ENCODE measurements at places on chromosomes 13 and 19.

DNA sequence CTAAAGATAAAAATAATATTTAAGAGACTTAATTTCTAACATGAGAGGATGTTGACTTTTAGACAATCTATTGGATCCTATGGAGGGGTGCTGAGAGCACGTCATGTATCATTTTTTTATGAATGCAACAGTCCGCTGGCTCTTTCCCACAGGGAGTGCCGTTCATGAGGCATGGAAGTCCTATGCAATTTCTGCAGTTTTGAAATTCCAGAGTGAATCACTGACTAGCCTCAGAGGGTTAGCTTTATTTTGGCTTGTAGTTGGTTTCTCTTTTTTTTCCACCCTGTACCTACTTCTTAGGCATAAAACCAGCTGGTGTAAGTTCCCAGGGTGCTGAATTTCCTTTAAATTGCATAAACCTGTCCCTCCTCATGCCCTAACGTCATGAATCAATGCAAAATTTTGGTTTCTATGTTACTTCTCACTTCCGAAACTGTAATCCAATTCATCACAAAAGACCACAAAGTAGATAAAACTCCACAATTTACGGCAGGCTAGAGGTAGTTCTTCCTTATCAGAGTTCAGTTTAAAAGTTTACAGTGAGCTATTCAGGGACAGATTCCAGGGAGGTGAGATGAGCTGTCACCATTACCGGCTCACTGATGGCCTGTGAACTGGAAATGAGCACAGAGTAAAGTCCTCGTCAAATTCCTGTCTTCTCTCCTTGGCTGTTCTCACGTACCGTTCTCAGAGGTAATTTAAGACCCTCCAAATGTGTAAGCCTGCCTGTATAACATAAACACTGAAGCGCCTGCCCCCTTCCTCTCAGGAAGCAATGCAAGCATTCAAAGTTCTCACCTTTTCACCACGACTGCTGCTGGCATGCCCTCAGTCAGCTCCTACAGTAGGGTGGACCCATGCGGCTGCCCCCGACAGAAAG is 216.6 kb upstream of the SLC10A2 start:
- peak; percentile 55 for DNase-seq

DNA sequence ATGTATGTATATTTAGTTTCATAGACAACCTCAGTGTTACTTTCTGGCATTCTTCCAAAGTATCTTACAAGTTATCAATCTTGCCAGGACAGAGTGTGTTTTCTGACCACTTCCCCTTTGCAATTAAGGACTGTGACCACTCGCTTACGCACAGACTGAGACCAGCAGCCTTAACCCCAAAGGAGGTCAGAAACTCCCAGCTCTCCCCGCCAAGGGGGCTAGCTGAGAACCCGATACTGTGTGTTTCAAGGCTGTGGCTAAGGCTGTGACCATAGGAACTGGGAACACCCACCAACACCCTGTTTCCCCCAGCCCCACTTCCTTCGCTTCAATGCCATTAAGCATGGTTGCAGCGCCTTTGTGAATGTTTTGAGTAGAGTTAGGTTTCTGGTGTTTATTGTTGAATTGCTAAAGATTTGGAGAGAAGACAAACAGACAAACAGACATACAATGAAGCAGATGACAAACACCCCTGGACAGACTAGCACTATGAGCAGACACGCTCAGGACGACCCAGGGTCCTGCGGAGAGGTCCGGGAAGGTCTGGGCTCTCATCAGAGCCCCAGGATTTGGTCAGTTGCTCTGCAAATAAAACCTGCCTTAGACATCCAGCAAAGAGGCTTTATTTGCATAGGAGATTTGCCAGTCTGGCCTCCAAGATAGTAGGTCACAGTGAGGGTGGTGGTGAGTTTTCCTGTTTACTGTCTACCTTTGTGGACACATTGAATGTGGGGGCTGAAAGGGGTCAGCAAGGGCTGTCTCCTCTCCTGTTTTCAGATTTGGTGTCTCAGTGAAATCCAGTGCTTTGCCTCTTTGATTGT is 25.0 kb upstream of the TNFSF11 start:
- peak; percentile 23 for DNase-seq

GRCh38 chr13:99285432-99286182 is 21.6 kb downstream of the GPR183 start:
- DNase-seq, result no peak

DNA sequence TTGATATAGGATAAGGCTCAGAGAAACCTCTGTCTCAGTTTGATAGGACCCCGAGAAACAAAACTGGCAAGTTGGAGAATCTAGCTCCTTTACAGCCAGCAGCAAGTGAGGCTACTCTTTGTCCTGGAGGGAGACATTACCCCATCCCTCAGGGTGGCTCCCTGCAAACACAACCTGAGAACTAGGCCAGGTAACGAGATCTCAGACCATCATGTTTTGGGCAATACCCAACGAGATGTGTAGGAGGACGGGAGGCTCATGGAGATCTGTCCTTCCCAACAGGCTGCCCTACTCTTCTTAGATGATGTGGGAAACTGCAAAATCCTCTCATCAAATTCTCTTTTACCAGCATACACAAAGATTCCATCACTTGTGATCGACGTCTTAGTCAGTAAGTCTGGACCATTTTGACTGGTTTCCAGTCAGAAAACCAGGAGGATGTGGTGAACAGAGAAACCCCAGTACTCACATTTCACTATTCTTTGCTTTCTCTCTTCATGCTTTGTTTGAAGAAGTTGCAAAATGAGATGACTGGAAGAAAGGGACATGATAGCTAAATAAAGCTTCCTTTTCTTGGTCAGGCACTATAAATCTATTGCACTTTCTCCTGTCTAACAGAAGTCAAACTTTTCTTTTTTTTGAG is 6.0 kb upstream of the CTU1 start:
- no peak for DNase-seq

DNA sequence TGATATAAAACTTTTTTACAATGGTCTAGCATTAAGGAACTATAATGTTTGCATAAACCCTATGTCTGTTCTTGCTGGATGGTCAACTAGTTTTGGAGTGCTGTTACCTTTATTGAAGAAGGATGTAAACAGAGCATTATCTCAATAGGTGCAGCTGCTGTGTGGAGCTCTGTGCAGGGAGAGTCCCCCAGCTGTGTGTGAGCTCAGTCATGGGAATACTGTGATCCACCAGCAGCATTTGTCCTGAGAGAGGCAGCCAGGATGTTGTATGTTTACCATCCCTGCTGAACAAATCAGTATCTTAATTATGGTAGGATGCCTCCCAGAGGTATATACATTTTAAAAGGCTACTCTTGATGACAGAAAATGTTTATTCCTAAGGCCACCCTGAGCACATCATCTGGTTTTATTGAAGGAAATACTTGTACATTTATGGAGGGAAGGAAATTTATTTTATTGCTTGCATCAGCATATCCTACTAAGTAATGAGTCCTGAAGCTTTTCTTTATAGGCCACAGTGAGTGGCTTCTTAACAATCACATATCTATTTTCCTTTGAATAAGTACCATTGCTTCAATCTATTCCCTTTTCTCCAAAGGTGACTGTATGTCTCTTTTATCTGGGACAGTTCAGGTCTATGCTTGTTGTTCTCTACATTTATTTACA is 11.7 kb downstream of the RAP2A start:
- no peak for DNase-seq

- DNase-seq, result no peak
These were observed 58.1 kb upstream of the MYCBP2 start for GRCh38 chr13:77384999-77385398.

- DNase-seq, result no peak
These were observed 2.2 kb upstream of the AMH start for GRCh38 chr19:2246801-2247361.

DNA sequence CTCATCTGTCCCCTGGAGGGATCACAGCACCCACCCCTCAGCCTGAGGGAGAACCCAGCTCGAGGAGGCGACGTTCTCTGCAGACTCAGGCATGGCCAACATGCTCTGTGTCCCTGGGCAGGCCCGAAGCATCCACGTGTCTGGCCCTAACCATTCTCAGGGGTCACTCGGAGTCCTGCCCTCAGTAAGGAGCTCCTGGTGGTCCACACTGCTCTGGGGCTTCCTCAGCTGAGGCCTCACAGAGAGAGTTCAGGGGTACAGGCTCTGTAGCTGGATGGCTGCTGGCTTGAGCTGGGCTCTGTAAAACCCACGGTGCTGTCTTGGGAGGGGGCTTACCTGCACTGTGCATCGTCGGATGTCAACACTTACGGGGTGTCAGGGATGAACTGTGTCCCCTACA is 4.4 kb upstream of the SIGLEC8 start:
- DNase-seq, result no peak

DNA sequence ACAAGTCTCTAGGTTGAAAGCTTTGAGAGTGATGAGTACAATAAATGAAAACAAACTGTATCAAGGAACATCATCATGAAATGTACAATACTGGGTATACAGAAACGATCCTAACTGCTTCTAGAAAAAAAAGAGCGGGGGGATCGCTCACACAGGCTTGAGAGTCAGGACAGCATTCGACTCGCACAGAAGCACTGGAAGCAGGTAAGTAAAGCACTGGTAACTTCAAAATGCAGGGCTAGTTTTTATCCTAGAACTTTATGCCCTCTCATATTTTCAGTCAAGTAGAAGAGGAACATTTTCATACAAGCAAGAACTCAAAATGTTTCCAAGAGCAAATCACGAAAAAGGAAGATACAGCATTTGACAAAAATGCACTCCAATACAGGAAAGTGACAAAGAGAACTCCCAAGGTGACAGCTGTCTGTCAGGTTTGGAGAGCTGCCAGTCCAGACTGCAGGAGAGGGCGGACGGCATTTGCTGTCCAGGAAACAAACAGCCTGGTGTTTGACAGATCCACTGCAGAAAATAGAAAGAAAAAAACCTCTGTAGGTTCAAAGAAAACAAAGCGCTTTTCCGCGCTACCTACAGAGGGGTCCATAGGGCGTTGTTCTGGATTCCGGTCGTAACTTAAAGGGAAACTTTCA is 58.2 kb upstream of the XPO4 start:
- no peak for DNase-seq

GRCh38 chr13:113408562-113408961 is 44.6 kb upstream of the GRTP1 start:
- DNase-seq, result no peak

DNA sequence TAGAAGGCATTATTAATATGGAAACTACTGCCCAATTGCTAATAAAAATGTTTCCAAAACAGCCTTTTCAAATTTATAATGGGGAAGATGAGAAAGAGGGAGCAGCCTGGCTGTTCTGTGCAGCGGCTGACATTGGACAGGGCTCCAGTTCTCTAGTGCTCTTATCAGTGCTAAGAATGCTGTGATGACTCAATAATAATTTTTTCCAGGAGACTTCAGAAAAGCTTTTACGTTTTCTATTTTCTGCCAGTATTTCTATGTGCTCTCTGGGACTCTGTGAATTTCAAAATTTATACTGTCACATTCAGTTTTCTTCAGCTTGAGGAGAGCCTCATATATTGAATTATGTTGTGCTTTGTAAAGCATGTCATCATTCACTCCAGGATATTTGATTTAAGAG is 209.6 kb downstream of the VWA8 start:
- DNase-seq, result no peak

GRCh38 chr19:40177286-40178070 is 13.7 kb upstream of the MAP3K10 start:
- no peak for DNase-seq

DNA sequence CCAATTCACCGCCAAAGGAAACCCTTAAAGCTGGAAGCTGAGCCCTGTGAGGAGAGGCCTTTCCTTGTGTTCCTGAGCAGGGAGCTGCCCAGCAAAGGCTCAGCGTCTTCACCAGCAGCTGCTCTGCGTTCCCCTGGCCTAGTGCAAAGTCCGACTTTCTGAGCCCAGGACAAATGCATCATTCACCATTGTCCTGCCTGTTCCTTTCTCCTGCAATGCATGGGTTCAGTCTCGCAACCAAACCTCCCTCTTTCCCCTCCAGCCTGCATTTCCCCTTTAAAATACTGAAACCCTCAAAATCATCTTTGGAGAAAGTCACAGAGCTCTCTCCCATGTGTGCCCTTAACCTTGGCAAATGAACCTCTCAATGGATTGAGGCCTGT is 12.9 kb upstream of the TMEM255B start:
- no peak for DNase-seq

- no peak for DNase-seq
These were observed 27.2 kb downstream of the DOCK9 start for GRCh38 chr13:98950705-98951104.

GRCh38 chr13:105446197-105446596 is 1089.3 kb downstream of the EFNB2 start:
- DNase-seq, result no peak

DNA sequence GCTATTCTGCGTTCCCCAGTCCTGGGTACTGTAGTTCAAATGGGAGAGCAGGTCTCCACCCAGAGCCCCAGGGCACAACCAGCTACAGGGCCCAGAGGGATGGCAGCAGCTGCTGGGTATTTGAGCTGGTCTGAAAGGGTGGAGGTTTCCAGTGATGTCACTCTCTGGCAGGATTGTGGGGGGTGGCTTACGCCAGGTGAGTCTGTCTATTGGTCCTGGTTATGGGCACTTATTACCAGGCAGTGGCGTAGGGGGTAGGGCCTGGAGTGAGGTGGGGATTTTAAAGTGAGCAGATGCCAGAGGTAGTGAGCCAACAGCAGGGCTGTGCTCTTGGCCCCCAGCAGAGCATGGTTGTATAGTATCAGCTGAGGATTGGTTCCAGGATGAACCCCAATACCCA is 6.2 kb downstream of the RPS19 start:
- DNase-seq, result no peak

DNA sequence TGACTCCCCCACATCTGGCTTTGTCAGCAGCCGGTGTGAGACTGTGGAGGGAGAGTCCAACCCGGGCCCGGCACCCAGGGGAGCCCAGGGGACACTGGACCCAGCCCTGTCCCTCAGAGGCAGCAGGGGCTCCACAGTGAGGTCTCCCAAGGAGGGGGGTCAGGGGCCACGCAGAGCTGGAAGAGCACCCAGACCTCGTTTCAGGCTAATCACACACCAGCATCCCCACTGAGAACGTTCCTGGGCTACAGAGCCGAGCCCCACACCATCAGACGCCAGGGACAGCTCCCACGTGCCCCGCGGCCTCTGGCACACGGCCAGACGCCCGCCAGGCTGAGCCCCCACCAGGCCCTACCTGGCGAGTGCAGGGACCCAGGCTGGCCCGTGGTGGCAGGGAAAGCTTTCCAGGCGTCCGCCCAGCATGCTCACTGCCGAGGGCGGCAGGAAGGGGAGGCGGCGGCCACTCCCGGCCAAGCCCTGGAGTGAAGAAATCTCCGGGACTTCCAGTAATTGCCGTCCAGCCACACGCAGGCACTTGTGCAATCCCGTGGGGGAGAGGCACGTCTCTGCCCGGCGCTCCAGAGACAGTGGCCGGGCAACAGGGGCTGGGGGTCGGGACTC is 19.2 kb downstream of the SBNO2 start:
- DNase-seq, result peak; percentile 63

- no peak for DNase-seq
These were observed 51.7 kb downstream of the C1QTNF9 start for GRCh38 chr13:24361113-24361512.

GRCh38 chr19:13981021-13981420 is 25.1 kb downstream of the RFX1 start:
- no peak for DNase-seq

- DNase-seq, result peak; percentile 60
These were observed 872 bp downstream of the HOMER3 start for GRCh38 chr19:18939922-18940768.

- DNase-seq, result no peak
These were observed 677 bp downstream of the TGDS start for GRCh38 chr13:94595001-94595949.
